Lung (tissue), 17 donors: ENCODE measurements at places on chromosomes 2 and 18. TPM values are rescaled to one million over a fixed set of nuclear protein-coding genes. Genes with fewer than 3 reads are reported as not detected.

The SULT1C2 gene
- 4.8 TPM for total RNA-seq

DNA sequence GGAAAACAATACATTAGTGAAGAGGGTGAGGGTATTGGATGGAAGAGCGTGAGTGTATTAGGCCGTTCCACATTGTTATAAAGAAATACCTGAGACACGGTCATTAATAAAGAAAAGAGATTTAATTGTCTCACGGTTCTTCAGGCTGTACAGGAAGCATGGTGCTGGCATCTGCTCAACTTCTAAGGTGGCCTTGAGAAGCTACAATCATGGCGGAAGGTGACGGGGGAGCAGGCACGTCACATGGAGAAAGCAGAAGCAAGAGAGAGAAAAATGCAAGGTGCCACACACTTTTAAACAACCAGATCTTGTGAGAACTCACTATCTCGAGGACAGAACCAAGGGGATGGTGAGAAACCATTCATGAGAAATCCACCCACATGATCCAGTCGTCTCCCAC, 18.2 kb downstream of the HPCAL1 start:
- no peak overlapping the region for H3K27ac ChIP-seq
- H3K27me3 ChIP-seq, result no peaks in the 10 kb centered on the region
- no peak overlapping the region for H3K4me3 ChIP-seq
- no peaks in the 10 kb centered on the region for H3K36me3 ChIP-seq
- peaks cover 18% of the 10 kb centered on the region for H3K4me1 ChIP-seq
- DNase-seq, result no peak

The REG3G gene
- 0.58 TPM for total RNA-seq

GRCh38 chr18:23547846-23548245, 38.5 kb downstream of the NPC1 start:
- DNase-seq, result no peak
- peaks cover 38% of the 10 kb centered on the region for H3K36me3 ChIP-seq
- H3K27ac ChIP-seq, result no peak overlapping the region
- no peak overlapping the region for H3K4me3 ChIP-seq
- no peaks in the 10 kb centered on the region for H3K4me1 ChIP-seq

DNA sequence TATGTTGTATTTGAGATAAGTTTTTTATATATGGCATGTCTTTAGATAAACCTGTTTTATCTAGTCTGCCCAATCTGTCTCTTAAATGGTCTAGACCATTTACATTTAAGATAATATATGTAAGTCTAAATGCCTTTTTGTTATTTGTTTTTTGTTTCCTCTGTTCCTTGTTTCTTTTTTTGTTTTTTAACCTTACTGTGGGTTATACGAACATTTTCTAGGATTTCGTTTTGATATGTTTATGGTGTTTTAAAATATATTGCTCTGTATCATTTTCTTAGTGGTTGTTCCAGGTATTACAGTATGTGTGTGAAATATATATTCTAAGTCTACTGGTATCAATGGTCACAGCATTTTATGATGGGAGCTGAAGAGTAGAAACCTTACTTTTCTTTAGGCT, 13.3 kb downstream of the BCL2L11 start:
- no peak overlapping the region for H3K4me3 ChIP-seq
- H3K36me3 ChIP-seq, result peaks cover 29% of the 10 kb centered on the region
- H3K27me3 ChIP-seq, result no peaks in the 10 kb centered on the region
- no peak for DNase-seq
- no peak overlapping the region for H3K27ac ChIP-seq

DNA sequence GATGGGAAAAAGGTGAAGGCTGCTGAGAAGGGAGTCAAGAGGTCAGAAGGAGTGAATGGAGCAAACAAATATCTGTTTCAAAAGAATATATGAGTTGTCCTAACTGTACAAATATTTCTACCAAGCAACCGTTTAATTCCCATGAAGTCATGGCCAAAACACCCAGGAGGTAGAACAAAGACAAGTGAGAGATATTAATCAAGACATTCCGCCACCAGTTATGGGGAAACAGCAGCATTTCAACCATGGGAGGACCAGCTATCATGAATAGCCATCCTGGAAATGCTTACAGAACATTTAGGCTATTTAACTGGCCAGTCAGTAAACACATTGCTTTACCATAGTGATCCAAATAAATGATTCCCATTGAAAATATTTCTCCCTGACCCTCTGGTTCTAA, 396.3 kb downstream of the IRS1 start:
- DNase-seq, result peak; percentile 13
- H3K36me3 ChIP-seq, result no peaks in the 10 kb centered on the region
- H3K27ac ChIP-seq, result no peak overlapping the region
- no peaks in the 10 kb centered on the region for H3K27me3 ChIP-seq
- H3K4me3 ChIP-seq, result no peak overlapping the region

DNA sequence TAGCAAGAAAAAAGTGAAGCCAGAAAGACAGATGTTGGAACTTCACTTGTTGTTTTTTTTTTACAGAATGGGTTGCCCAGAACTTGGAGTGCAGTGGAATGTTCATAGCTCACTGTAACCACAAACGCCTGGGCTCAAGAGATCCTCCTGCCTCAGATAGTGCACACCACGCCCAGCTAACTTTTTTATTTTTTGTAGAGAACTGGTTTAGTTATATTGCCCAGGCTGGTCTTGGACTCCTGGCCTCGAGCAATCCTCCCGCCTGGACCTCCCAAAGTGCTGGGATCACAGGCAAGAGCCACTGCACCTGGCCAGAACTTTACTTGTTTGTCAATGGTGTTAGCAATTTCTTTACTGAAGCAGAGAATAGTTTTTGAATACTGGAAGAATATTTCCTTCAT, 11.9 kb upstream of the ASPRV1 start:
- no peak for DNase-seq
- H3K4me3 ChIP-seq, result no peak overlapping the region
- no peak overlapping the region for H3K27ac ChIP-seq
- H3K36me3 ChIP-seq, result no peaks in the 10 kb centered on the region
- H3K4me1 ChIP-seq, result no peaks in the 10 kb centered on the region

DNA sequence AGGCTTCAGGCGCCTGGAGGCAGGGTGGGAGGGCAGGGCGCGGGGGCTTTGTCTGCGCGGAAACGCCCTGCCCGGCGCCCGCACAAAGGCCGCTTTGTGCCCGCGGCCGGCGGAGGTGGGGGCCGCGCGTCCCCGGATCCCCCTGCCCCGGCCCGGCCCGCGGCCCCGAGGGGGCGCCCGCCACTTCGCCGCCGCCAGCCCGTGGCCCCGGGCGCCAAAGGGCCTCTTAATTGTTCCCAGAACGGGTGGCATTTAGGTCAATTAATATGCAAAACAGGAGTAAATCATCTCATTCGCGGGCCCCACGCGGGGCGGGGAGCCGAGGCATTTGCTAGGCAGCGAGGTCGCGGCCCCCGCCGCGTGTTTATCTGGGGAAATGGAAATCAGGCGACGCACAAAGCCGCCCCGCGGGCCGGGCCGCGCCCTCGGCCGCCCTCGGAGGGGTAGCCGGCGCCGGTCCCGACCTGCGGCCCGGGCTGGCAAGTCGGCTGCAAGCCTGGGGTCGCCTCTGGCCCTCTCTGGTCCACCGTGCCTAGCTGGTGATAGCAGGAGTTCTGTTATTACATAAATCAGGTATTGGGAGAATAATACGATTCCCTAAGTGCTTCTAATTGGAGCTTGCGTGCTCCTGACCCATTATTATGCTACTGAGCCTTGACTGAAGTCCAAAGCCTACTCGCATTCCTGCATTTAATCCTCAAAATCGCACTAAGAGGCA, 148.2 kb upstream of the GLI2 start:
- no peaks in the 10 kb centered on the region for H3K36me3 ChIP-seq

GRCh38 chr18:26460449-26461091, 87.8 kb downstream of the KCTD1 start:
- H3K36me3 ChIP-seq, result peaks cover 12% of the 10 kb centered on the region
- DNase-seq, result peak; percentile 62
- H3K27ac ChIP-seq, result peak overlapping the region; percentile 1
- H3K4me1 ChIP-seq, result peaks cover 6% of the 10 kb centered on the region
- no peaks in the 10 kb centered on the region for H3K27me3 ChIP-seq

- H3K27me3 ChIP-seq, result no peaks in the 10 kb centered on the region
- no peaks in the 10 kb centered on the region for H3K36me3 ChIP-seq
- no peaks in the 10 kb centered on the region for H3K4me1 ChIP-seq
- DNase-seq, result no peak
- H3K27ac ChIP-seq, result no peak overlapping the region
Observed at GRCh38 chr18:48098007-48098406, 167.5 kb upstream of the SMAD2 start.

The ZNF396 gene
- 6.3 TPM for total RNA-seq

GRCh38 chr18:62759704-62760402, 44.5 kb downstream of the PHLPP1 start:
- DNase-seq, result no peak
- no peaks in the 10 kb centered on the region for H3K4me1 ChIP-seq
- H3K27me3 ChIP-seq, result no peaks in the 10 kb centered on the region
- no peak overlapping the region for H3K4me3 ChIP-seq
